A549 treated with CpdA at 1 μM for 4 hours (cell line): ENCODE measurements at places on chromosomes 1 and 21. TPM values are rescaled to one million over a fixed set of nuclear protein-coding genes. Genes with fewer than 3 reads are reported as not detected.

S100A6 gene
- total RNA-seq = 3,123 to 3,674 TPM (median 3,479 TPM) in 5 replicates

ASPM gene
- total RNA-seq = 19.9 to 24.4 TPM (median 24.1 TPM) in 5 replicates

FCGR1A gene
- not detected in 5 replicates for total RNA-seq

USP33 gene
- 16.7 to 20.1 TPM (median 19.2 TPM) in 5 replicates for total RNA-seq

HCN3 gene
- total RNA-seq = 2.9 to 5.8 TPM (median 4.5 TPM) in 5 replicates

CNR2 gene
- not detected in 5 replicates for total RNA-seq

CLCA2 gene
- total RNA-seq = not detected in 5 replicates

GPR157 gene
- total RNA-seq = 4.1 to 6.6 TPM (median 5.4 TPM) in 5 replicates

KANK4 gene
- 0.20 to 0.64 TPM (median 0.38 TPM) in 5 replicates for total RNA-seq

BGLAP gene
- total RNA-seq = 0.27 to 1.2 TPM (median 0.44 TPM) in 4 of 5 replicates, not detected in the other

NENF gene
- 81.4 to 140 TPM (median 137 TPM) in 5 replicates for total RNA-seq

ATP5PO gene
- 136 to 155 TPM (median 150 TPM) in 5 replicates for total RNA-seq

B4GALT2 gene
- 42.9 to 70.0 TPM (median 64.8 TPM) in 5 replicates for total RNA-seq

SH3GLB1 gene
- 33.7 to 36.6 TPM (median 36.0 TPM) in 5 replicates for total RNA-seq

SMIM11 gene
- 2.7 to 25.8 TPM (median 12.4 TPM) in 5 replicates for total RNA-seq

RPTN gene
- total RNA-seq = not detected in 5 replicates

TMEM82 gene
- not detected in 5 replicates for total RNA-seq

VPS45 gene
- total RNA-seq = 16.7 to 18.0 TPM (median 17.7 TPM) in 5 replicates

RYR2 gene
- 0.01 to 0.06 TPM (median 0.02 TPM) in 3 of 5 replicates, not detected in the others for total RNA-seq

S100A12 gene
- not detected in 5 replicates for total RNA-seq

FAM151A gene
- total RNA-seq = not detected in 5 replicates

FABP3 gene
- total RNA-seq = not detected in 5 replicates

LDLRAD1 gene
- not detected in 5 replicates for total RNA-seq

ROR1 gene
- total RNA-seq = 11.1 to 13.7 TPM (median 11.6 TPM) in 5 replicates

MRPL39 gene
- 34.6 to 37.8 TPM (median 36.4 TPM) in 5 replicates for total RNA-seq

TRAF3IP3 gene
- not detected in 5 replicates for total RNA-seq

LCE3E gene
- total RNA-seq = not detected in 5 replicates

NBPF10 gene
- total RNA-seq = 0.49 to 0.78 TPM (median 0.55 TPM) in 5 replicates

SYT11 gene
- 0.96 to 1.4 TPM (median 1.3 TPM) in 5 replicates for total RNA-seq

MAP1LC3C gene
- 0.15 to 0.44 TPM (median 0.20 TPM) in 3 of 5 replicates, not detected in the others for total RNA-seq

CSMD2 gene
- 0.01 TPM in 1 of 5 replicates, not detected in the others for total RNA-seq

SLC5A3 gene
- total RNA-seq = 3.7 to 4.8 TPM (median 4.0 TPM) in 5 replicates

TMOD4 gene
- total RNA-seq = 0.25 to 0.35 TPM in 2 of 5 replicates, not detected in the others
